ENCODE measurements at places on chromosomes 13 and 19. TPM values are rescaled to one million over a fixed set of nuclear protein-coding genes. Genes with fewer than 3 reads are reported as not detected.

Gene PPP1R13L
- 1.7 TPM for total RNA-seq

DNA sequence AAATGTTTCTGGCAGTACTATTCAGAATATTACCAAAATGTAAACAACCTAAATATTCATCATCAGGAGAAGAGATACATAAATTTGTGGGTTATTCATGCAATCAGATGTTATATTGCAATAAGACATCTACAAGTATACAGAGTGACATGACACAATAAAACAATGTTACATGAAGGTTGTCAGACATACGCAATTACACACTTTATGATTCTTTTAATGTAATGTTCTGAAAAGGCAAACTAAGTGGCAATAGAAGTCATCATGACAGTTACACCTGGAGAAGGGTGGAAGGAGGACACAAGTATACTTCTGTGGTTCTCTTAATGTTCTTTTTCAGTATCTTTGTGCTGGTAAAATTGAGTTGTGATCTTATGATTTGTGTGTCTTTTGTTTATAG is 95.8 kb upstream of the PRR20A start:
- H3K27me3 ChIP-seq = no peaks in the 10 kb centered on the region
- DNase-seq = no peak
- H3K36me3 ChIP-seq = no peaks in the 10 kb centered on the region
- no peak overlapping the region for H3K4me3 ChIP-seq
- no peaks in the 10 kb centered on the region for H3K4me1 ChIP-seq

Gene RASGRP4
- 0.98 TPM for total RNA-seq

Gene ZNF761
- total RNA-seq = 9.9 TPM

Gene CYP2B6
- total RNA-seq = not detected

Gene EHD2
- 30.5 TPM for total RNA-seq

- H3K4me3 ChIP-seq = no peak overlapping the region
- DNase-seq = no peak
- no peaks in the 10 kb centered on the region for H3K27me3 ChIP-seq
- no peaks in the 10 kb centered on the region for H3K4me1 ChIP-seq
Measured at GRCh38 chr19:7078008-7078407, 8.5 kb downstream of the ZNF557 start.

Gene TMEM272
- 0.09 TPM for total RNA-seq

DNA sequence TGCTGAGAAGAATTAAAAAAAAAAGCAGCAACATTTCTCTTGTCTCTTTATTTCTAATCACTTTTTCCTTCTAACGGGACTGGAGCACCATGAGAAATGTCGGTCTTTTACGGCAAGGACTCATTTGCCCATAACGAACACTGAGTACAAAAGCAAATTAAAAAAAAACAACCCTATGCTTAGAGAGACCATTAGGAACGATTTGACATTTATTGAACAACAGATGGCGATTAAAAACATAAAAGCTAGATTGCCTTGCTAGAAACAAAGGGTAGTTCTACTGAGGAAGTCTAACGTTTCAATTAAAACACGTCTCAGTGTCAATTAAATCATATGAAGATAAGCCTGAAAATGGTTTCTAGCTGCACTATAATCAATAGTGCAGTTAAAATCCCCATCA is 51.1 kb downstream of the OLFM4 start:
- H3K27ac ChIP-seq = no peak overlapping the region
- H3K36me3 ChIP-seq = no peaks in the 10 kb centered on the region
- no peak overlapping the region for H3K4me3 ChIP-seq
- H3K27me3 ChIP-seq = no peaks in the 10 kb centered on the region

DNA sequence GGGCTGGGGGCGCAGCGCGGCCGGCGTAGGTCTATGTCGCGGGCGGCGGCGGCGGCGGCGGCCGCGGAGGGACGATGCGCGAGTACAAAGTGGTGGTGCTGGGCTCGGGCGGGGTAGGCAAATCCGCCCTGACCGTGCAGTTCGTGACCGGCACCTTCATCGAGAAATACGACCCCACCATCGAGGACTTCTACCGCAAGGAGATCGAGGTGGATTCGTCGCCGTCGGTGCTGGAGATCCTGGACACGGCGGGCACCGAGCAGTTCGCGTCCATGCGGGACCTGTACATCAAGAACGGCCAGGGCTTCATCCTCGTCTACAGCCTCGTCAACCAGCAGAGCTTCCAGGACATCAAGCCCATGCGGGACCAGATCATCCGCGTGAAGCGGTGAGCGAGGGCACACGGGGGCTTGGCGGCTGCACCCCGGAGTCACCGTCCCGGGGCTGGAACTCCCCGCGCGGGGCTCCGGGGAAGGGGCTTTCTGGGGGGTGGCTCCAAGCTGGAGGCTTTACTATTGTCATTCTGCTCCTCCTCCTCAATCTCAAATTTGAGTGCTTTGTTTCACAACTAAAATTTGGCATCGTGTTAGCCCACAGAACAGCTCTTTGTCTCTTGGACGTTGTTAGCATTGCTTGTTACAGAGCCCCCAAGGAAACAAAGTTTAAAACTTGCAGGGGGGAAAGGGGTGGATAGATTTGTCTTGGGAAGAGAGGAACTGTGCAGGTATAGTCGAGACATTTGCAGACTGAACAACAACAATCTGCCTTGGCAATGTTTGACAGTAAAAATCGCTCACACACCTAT is 630 bp downstream of the RAP2A start:
- H3K4me1 ChIP-seq = peaks cover 7% of the 10 kb centered on the region
- peaks cover 8% of the 10 kb centered on the region for H3K36me3 ChIP-seq
- H3K27ac ChIP-seq = peak overlapping the region; percentile 85
- peak; percentile 70 for DNase-seq
- no peaks in the 10 kb centered on the region for H3K27me3 ChIP-seq

- peaks cover 6% of the 10 kb centered on the region for H3K36me3 ChIP-seq
- H3K27ac ChIP-seq = peak overlapping the region; percentile 51
- H3K27me3 ChIP-seq = no peaks in the 10 kb centered on the region
- H3K4me3 ChIP-seq = peak overlapping the region; percentile 78
- peaks cover 6% of the 10 kb centered on the region for H3K4me1 ChIP-seq
Measured at GRCh38 chr19:53432088-53432661, 391 bp downstream of the ZNF761 start.
